Ovary (tissue), 10 donors: ENCODE measurements at places on chromosomes 3 and 15. TPM values are rescaled to one million over a fixed set of nuclear protein-coding genes. Genes with fewer than 3 reads are reported as not detected.

Gene SEMA7A
- 98.6 TPM for polyA plus RNA-seq

Gene GOLGA8J
- not detected for polyA plus RNA-seq

Gene PLXND1
- 55.2 TPM for polyA plus RNA-seq

Gene HDC
- polyA plus RNA-seq, result 0.91 TPM

Gene LRRK1
- polyA plus RNA-seq, result 8.4 TPM

Gene ATP10A
- polyA plus RNA-seq, result 0.79 TPM

Gene MBD4
- polyA plus RNA-seq, result 19.5 TPM

Gene IGSF11
- 8.9 TPM for polyA plus RNA-seq

Gene LRRIQ4
- polyA plus RNA-seq, result 0.17 TPM

Gene NOX5
- polyA plus RNA-seq, result 0.54 TPM

Gene DZIP1L
- 4.9 TPM for polyA plus RNA-seq

Gene CHAC1
- polyA plus RNA-seq, result 1.0 TPM

Gene FSIP1
- 0.25 TPM for polyA plus RNA-seq

Gene GOLGA6D
- 0.02 TPM for polyA plus RNA-seq

Gene PLA2G4B
- polyA plus RNA-seq, result 10.6 TPM

- H3K4me1 ChIP-seq, result no peaks in the 10 kb centered on the region
- H3K27ac ChIP-seq, result no peak overlapping the region
- no peaks in the 10 kb centered on the region for H3K27me3 ChIP-seq
These were observed 345.6 kb downstream of the GAP43 start for GRCh38 chr3:115968871-115969270.

DNA sequence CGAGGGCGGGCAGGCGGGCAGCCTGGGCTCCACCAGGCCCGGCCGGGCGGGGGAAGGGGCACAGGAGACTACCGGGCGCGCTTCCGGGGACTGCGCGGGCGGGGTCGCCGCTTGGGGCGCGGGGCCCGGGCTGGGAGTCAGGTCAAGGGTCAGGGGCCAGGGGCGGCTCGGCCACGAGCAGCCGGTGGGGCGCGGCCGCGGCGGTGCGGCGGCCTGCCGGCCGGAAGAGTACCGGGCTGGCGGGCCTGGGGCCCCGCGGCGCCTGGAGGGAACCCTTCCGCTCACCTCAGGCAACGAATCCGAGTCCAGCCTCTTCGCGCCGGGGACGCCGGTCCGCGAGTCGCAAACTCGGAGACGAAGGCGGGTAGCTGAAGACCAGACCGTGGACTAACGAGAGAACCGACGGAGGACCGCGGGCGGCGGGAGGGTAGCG is 225 bp downstream of the RHOA start:
- peak; percentile 71 for DNase-seq
- no peaks in the 10 kb centered on the region for H3K27me3 ChIP-seq
- H3K4me1 ChIP-seq, result peaks cover 13% of the 10 kb centered on the region
- H3K4me3 ChIP-seq, result peak overlapping the region; percentile 76

GRCh38 chr3:137081711-137082110 is 123.9 kb downstream of the IL20RB start:
- H3K36me3 ChIP-seq, result no peaks in the 10 kb centered on the region
- H3K27me3 ChIP-seq, result no peaks in the 10 kb centered on the region
- H3K4me1 ChIP-seq, result no peaks in the 10 kb centered on the region

GRCh38 chr15:78018946-78019644 is 58.4 kb downstream of the TBC1D2B start:
- DNase-seq, result no peak
- H3K36me3 ChIP-seq, result no peaks in the 10 kb centered on the region
- H3K4me1 ChIP-seq, result peaks cover 17% of the 10 kb centered on the region
- no peaks in the 10 kb centered on the region for H3K27me3 ChIP-seq
- no peak overlapping the region for H3K27ac ChIP-seq

DNA sequence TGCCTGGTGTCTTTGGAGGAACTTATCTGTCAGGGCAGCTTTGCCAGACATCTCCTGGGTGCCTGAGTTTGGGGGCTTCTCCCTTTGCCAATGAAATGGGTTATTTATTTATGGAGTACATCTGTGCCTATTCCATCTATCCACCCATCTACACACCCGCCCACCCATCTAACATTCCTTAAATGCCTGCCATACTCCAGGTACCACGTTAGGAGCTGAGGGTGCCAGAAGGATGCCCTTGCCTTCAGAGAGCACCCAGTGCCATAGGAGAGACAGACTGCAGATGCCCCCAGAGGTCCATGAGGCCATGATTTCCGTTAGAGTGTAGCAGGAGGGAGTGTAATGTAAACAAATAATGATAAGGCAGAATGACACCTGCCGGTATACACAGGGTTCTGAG is 21.8 kb upstream of the KIF23 start:
- no peak overlapping the region for H3K4me3 ChIP-seq
- H3K36me3 ChIP-seq, result no peaks in the 10 kb centered on the region

GRCh38 chr3:160472344-160472743 is 22.8 kb upstream of the TRIM59 start:
- H3K4me1 ChIP-seq, result no peaks in the 10 kb centered on the region
- H3K36me3 ChIP-seq, result no peaks in the 10 kb centered on the region
- H3K27ac ChIP-seq, result no peak overlapping the region
- H3K4me3 ChIP-seq, result no peak overlapping the region
- DNase-seq, result no peak

DNA sequence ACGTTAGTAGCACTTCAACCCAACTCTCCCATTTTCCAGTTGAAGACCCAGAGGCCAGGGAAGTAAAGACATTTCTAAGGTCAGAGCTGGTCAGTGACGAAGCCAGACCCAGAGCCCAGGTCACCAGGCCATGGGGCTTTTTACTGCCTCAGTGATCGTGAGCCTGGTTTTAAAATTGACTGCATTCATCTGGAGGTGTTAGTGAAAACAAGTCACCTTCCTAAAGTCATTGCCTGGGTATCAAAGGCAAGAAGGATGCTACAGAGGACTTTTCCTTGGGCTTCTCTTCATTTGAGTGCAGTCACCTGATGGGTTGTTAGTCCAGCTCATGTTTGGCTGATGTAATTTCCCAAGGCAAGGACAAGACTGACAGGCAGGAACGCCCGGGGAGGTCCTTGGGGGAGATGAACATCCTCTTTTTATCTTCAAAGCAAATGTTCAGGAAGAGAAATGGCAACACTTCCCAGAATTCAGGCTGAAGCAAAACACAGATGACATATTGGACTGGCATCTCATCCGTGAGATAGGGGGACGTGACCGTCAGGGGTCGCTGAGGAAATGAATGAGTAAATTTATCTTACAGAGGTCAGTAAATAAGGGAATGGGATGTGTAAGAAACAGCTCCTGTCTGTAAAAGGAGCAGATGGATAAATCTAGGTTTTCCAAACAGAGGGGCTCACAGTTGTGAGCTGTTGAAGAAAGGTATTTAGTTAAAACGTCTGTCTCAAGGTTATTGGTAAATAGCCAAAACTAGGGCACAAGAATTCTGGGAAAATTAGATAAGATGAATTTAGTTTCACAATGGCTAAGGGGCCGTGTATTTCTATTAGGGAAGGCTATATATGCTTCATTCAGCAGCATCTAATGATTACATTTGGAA is 201.2 kb downstream of the OPA1 start:
- no peak overlapping the region for H3K27ac ChIP-seq
- no peaks in the 10 kb centered on the region for H3K27me3 ChIP-seq
- H3K4me3 ChIP-seq, result no peak overlapping the region

- DNase-seq, result no peak
- no peaks in the 10 kb centered on the region for H3K36me3 ChIP-seq
- H3K4me3 ChIP-seq, result no peak overlapping the region
- H3K4me1 ChIP-seq, result no peaks in the 10 kb centered on the region
- H3K27ac ChIP-seq, result no peak overlapping the region
- H3K27me3 ChIP-seq, result no peaks in the 10 kb centered on the region
These were observed 156.8 kb upstream of the CDIN1 start for GRCh38 chr15:36422631-36423030.

GRCh38 chr3:189641776-189642175 is 10.6 kb downstream of the TP63 start:
- H3K4me3 ChIP-seq, result no peak overlapping the region
- no peaks in the 10 kb centered on the region for H3K4me1 ChIP-seq
- DNase-seq, result no peak
- no peak overlapping the region for H3K27ac ChIP-seq
- H3K27me3 ChIP-seq, result no peaks in the 10 kb centered on the region

- no peak for DNase-seq
- no peaks in the 10 kb centered on the region for H3K27me3 ChIP-seq
- no peaks in the 10 kb centered on the region for H3K36me3 ChIP-seq
- peaks cover 5% of the 10 kb centered on the region for H3K4me1 ChIP-seq
- H3K27ac ChIP-seq, result no peak overlapping the region
These were observed 4.5 kb upstream of the WWTR1 start for GRCh38 chr3:149662240-149662887.

GRCh38 chr3:194285024-194285849 is 65.9 kb downstream of the CPN2 start:
- no peaks in the 10 kb centered on the region for H3K27me3 ChIP-seq
- no peaks in the 10 kb centered on the region for H3K36me3 ChIP-seq
- peaks cover 10% of the 10 kb centered on the region for H3K4me1 ChIP-seq
- DNase-seq, result no peak

DNA sequence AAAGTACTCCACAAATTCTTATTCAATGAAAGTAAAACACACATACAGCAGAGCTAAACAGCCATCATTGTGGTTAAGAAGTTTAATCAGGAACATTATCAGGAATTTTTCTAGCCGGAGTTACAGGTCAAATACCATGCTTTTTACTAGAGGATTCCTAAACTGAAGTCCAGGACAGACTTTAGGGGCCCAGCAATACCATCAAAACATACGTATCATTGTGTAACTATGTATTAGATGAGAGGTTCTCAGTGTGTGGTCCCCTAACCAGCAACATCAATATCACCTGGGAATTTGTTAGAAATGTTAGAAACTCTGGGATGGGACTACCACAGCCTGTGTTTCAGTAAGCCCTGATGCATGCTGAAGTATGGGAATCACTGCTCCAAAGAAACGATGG is 404.2 kb upstream of the IL12A start:
- H3K4me1 ChIP-seq, result no peaks in the 10 kb centered on the region
- no peak overlapping the region for H3K4me3 ChIP-seq
- no peak overlapping the region for H3K27ac ChIP-seq
- no peaks in the 10 kb centered on the region for H3K36me3 ChIP-seq

DNA sequence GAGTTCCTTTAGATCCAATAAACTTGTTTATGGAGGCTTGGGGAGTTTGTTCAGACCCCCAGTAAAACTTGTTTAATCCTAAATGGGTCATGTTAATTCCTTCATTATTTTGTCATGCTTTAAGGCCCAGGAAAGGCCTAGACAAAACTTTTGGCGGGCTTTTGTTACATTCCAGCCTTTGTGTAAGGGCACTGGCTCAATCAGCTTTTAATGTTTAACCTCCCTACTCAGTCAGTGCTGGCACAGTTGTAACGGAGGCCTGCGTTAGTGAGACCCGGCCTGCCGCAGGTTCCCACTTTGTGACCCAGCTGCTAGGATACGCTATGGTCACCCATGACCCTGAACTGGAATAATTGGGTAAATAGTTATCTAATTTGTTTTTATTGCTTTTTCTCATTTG is 59.2 kb downstream of the OXSM start:
- no peaks in the 10 kb centered on the region for H3K4me1 ChIP-seq
- H3K4me3 ChIP-seq, result no peak overlapping the region
- no peaks in the 10 kb centered on the region for H3K27me3 ChIP-seq
